Activated CD4-positive, alpha-beta memory T cell treated with anti-CD3 and anti-CD28 coated beads, Interleukin-2, amount 10 ng/mL, durations not matched to agents 7 days and 5 days (primary cell): ENCODE measurements at places on chromosomes 2 and 18. TPM values are rescaled to one million over a fixed set of nuclear protein-coding genes. Genes with fewer than 3 reads are reported as not detected.

DNA sequence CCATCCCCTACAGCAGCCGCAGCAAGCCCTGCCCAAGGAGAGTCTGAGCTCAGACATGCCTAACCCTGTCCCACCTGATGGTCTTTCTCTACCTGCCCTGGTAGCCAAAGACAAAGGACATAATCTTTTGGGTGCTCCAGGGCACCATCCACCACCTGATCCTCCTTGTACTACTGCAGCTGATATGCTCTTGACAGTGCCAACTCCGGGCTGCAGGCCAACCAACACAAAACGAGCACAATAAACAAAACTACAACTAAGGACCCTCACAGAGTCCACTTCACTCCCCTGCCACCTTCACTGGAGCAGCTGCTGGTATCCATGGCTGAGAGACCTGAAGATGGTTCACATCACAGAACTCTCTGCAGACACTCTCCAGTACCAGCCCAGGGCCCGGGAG lies 106.3 kb downstream of the GRB14 start:
- DNase-seq, result no peak
- H3K36me3 ChIP-seq, result no peaks in the 10 kb centered on the region
- H3K27me3 ChIP-seq, result no peaks in the 10 kb centered on the region
- H3K4me3 ChIP-seq, result no peak overlapping the region
- no peaks in the 10 kb centered on the region for H3K4me1 ChIP-seq
- H3K27ac ChIP-seq, result no peak overlapping the region

The UGT1A1 gene
- not detected for total RNA-seq

The ASB18 gene
- total RNA-seq, result not detected

The DES gene
- total RNA-seq, result not detected

The TMEM214 gene
- 80.7 TPM for total RNA-seq

- H3K4me3 ChIP-seq, result no peak overlapping the region
- H3K36me3 ChIP-seq, result no peaks in the 10 kb centered on the region
- H3K27me3 ChIP-seq, result peaks cover 2% of the 10 kb centered on the region
- no peak for DNase-seq
Measured at GRCh38 chr18:37440206-37440605, 125.4 kb downstream of the CELF4 start.

The ST6GAL2 gene
- total RNA-seq, result not detected

The CCDC141 gene
- total RNA-seq, result 2.6 TPM

DNA sequence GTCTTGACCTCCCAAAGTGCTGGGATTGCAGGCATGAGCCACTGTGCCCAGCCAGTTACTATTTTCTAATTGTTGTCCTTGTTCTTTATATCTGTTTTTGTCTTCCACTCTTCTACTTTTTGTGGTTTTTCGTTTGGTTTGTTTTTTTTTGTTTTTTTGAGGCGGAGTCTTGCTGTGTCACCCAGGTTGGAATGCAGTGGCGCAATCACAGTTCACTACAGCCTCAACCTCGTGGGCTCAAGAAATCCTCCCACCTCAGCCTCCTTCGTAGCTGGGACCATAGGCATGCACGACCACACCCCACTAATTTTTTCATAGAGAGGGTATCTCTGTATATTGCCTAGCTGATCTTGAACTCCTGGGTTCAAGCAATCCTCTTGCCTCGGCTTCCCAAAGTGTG lies 100.7 kb downstream of the EHBP1 start:
- DNase-seq, result no peak
- peaks cover 9% of the 10 kb centered on the region for H3K4me1 ChIP-seq
- no peak overlapping the region for H3K4me3 ChIP-seq
- H3K36me3 ChIP-seq, result peaks cover 21% of the 10 kb centered on the region
- no peaks in the 10 kb centered on the region for H3K27me3 ChIP-seq

DNA sequence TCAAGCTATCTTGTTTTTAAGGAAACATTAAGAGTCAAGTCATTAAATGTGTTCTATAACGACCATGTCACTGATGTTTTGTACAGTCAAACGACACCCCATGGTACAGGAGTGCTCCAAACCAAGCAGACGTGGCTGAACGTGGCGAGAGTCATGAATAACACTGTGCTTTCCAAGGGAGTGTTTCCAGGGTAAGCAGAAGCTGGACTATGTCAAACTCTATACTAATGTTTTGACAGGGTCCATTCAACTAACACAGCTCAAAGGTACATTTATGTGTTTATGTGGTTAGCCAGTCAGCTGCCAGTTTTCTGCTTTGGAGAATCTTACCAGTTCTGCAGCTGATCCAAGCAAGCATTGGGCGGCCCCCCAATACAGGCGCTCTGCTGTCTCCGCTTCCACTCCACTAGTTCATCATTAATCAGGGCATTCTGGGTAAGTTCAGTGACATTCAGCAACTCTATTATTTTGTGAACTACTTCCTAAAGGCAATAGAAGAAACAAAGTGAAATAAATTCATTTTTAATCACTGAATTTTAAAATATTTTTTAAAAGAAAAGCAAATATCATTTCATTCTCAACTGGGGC lies 16.4 kb downstream of the STAT1 start:
- peaks cover 84% of the 10 kb centered on the region for H3K4me1 ChIP-seq
- no peaks in the 10 kb centered on the region for H3K27me3 ChIP-seq
- peaks cover 94% of the 10 kb centered on the region for H3K36me3 ChIP-seq
- H3K4me3 ChIP-seq, result no peak overlapping the region
- peak overlapping the region; percentile 71 for H3K27ac ChIP-seq

The CARF gene
- total RNA-seq, result 11.9 TPM

GRCh38 chr2:19617257-19617848 lies 258.9 kb upstream of the OSR1 start:
- peaks cover 3% of the 10 kb centered on the region for H3K36me3 ChIP-seq
- H3K27me3 ChIP-seq, result no peaks in the 10 kb centered on the region
- no peaks in the 10 kb centered on the region for H3K4me1 ChIP-seq
- no peak overlapping the region for H3K27ac ChIP-seq
- DNase-seq, result no peak

DNA sequence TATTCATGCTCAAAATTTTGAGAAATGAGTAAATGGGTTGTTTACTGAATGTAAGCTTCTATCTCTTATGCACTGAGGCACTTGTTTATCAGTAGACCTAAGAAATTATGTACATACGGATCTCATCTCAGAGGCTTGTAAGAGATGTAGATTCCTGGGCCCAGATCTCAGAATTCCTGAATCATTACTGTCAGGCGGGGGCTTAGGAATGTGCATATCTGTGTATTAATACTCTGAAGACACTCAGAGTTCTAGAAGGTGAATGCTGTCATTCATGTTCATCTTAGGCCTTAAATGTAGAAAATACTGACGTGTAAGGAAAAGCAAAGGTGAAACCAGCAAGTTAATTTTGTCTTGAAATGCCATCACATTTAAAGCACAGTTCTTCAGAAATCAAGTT lies 169.6 kb downstream of the FMNL2 start:
- no peak for DNase-seq
- no peak overlapping the region for H3K27ac ChIP-seq
- peaks cover 2% of the 10 kb centered on the region for H3K27me3 ChIP-seq

DNA sequence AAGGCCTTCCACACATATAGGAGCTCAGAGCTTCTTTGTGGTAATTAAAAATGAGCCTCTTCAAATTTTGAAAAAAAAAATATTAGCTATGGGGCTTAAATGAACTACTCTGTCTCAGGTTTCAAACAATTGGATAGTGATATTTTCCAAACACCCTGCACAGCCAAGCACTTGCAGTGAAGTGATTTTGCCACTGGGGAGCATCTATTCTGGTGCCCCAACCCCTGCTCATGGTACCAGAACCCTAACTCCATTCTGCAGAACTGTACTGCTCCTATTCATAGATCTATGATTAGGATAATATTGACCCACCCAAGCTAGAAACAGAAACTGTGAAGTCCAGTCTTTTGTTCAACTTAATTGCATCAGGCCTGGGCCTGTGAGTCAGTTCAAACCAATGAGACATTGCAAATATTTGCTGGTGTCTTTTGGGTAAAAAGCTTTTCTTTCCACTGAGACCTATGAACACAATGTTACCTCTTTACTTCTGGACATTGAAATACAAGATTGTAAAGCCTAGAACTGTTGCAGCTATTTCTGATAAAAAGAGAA lies 324.0 kb downstream of the GALNT13 start:
- no peak overlapping the region for H3K4me3 ChIP-seq
- no peaks in the 10 kb centered on the region for H3K27me3 ChIP-seq

The MROH2A gene
- total RNA-seq, result not detected

The DOCK10 gene
- total RNA-seq, result 223 TPM

- no peak for DNase-seq
- H3K27ac ChIP-seq, result no peak overlapping the region
- no peaks in the 10 kb centered on the region for H3K27me3 ChIP-seq
- no peaks in the 10 kb centered on the region for H3K36me3 ChIP-seq
Measured at GRCh38 chr2:192498747-192499146, 304.0 kb upstream of the TMEFF2 start.

DNA sequence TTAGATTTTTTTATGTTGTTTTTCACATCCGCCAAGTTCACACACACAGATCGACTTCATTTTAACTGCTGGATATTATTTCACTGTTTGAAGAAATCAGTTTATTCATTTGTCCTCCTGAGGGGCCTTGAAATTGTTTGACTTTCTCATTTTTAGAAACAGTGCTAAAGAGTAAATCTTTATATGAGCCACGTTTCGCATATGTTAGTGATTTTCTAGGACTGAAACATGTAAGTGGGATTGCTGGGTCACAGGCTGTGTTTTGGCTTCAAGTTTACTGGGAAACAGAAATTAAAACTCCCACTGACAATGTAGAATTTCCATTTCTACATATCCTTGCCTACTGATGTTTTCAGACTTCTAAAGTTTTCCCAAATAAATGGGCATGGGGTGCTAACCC lies 363.8 kb downstream of the NCKAP5 start:
- H3K4me3 ChIP-seq, result no peak overlapping the region
- H3K27ac ChIP-seq, result no peak overlapping the region
- H3K36me3 ChIP-seq, result no peaks in the 10 kb centered on the region
- no peak for DNase-seq
- no peaks in the 10 kb centered on the region for H3K4me1 ChIP-seq

The CCDC68 gene
- total RNA-seq, result 0.13 TPM

GRCh38 chr2:69372767-69373166 lies 14.3 kb downstream of the GFPT1 start:
- peaks cover 7% of the 10 kb centered on the region for H3K4me1 ChIP-seq
- H3K4me3 ChIP-seq, result no peak overlapping the region
- DNase-seq, result no peak

GRCh38 chr2:168178520-168179324 lies 68.7 kb downstream of the STK39 start:
- no peaks in the 10 kb centered on the region for H3K27me3 ChIP-seq
- peaks cover 74% of the 10 kb centered on the region for H3K4me1 ChIP-seq
- no peak overlapping the region for H3K4me3 ChIP-seq
- no peak for DNase-seq
- H3K27ac ChIP-seq, result no peak overlapping the region
- peaks cover 33% of the 10 kb centered on the region for H3K36me3 ChIP-seq

DNA sequence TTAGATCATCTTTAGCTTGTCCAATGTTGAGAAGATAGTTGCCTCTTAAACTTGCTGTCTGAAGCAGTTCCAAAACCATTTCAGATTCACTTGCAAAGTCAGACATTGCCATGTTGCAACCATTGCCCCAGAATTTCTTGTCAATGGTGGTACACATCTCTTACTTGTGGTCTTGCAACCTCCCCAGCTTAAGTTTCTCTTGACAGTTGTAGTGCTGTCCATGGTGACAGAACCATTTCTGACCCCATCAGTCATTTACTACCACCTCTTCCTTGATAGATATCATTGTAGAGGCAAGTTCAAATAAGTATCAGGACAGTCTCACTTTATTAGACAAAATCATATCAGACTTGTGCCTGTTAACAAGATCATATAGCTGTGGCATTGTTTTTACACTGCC lies 407.2 kb upstream of the HNRNPA3 start:
- H3K27ac ChIP-seq, result no peak overlapping the region
- H3K4me1 ChIP-seq, result no peaks in the 10 kb centered on the region
- H3K36me3 ChIP-seq, result no peaks in the 10 kb centered on the region
- DNase-seq, result no peak
- H3K27me3 ChIP-seq, result peaks cover 2% of the 10 kb centered on the region
- no peak overlapping the region for H3K4me3 ChIP-seq

The C2orf78 gene
- total RNA-seq, result not detected

The BOK gene
- 0.08 TPM for total RNA-seq

DNA sequence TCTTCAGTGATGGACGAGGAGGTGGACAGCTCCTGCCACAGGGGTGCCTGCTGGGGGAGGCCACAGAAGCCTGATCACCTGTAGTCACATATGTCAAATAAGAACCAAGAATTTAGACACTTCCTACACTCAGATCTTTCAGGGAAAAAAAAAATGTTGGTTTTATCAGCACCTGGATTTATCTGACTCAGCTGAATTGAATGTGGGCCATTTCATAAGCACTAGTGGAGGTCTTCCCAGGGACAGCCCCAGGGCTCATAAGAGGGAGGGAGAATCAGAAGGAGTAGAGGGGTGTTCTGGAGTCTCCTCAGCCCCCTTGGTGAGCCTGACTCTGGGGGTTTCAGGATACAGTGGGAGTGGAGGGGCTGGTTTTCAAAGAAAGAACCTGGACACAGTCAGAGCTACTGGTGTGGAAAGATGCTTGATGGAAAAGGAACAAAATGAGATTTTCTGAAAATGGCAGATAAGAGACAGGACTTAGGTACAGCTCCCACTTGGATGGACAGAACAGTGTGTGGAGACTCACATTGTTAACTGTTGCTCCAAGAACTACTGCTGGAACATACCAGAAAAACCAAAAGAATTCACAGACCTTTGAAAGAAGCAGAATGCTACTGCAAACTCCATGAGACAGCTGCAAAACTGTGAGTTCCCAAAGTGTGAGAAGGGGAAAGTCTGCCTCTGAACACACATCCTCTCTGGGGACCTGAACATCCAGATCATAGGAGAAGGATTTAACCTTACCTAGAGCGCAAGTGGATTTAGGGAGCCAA lies 45.4 kb downstream of the LCT start:
- DNase-seq, result no peak
- no peaks in the 10 kb centered on the region for H3K27me3 ChIP-seq
- H3K36me3 ChIP-seq, result no peaks in the 10 kb centered on the region
- H3K4me1 ChIP-seq, result peaks cover 12% of the 10 kb centered on the region
- no peak overlapping the region for H3K27ac ChIP-seq

The GAL3ST2 gene
- 0.58 TPM for total RNA-seq

- no peaks in the 10 kb centered on the region for H3K4me1 ChIP-seq
- H3K27ac ChIP-seq, result no peak overlapping the region
- no peaks in the 10 kb centered on the region for H3K27me3 ChIP-seq
- no peaks in the 10 kb centered on the region for H3K36me3 ChIP-seq
Measured at GRCh38 chr2:137508739-137509384, 455.4 kb upstream of the HNMT start.

GRCh38 chr18:76233876-76234675 lies 261.0 kb downstream of the ZNF516 start:
- H3K27me3 ChIP-seq, result no peaks in the 10 kb centered on the region
- H3K27ac ChIP-seq, result no peak overlapping the region
- H3K36me3 ChIP-seq, result no peaks in the 10 kb centered on the region

The TMEM247 gene
- not detected for total RNA-seq

The BOLL gene
- total RNA-seq, result not detected
